Esophagus squamous epithelium (tissue), 5 donors: ENCODE measurements at places on chromosomes 16 and 17.

DNA sequence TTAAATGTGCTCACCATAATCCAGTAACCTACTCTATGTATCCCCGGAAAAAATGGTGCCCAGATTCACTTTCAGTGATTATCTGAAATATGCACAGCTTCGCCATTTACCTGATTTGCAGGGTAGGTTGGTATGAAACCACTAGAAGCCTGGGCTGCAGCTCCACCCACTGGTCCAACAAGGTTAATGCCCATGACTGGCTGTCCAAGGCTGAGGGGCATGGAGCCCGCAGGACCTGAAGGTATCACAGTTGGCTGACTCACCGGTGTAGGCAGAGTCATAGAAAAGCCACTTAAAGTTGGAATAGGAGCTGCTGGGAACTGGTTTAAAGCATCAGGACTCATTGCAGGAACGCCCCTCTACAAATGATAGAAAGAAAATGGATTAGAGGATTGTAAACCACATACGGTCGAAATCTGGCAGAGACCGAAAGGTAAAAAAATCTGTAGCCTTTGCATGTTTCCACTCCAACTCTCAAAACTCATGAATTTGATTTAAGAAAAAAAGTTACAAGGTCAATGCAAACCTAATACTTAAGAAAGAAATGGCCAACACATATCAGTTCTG lies 38.6 kb downstream of the SYNRG start:
- no peak for DNase-seq

- no peak for DNase-seq
These were observed 77.4 kb downstream of the CDH13 start for GRCh38 chr16:82703871-82704768.

GRCh38 chr17:45246861-45247428 lies 14.9 kb downstream of the SPATA32 start:
- DNase-seq: no peak

- no peak for DNase-seq
These were observed 152.2 kb upstream of the TBX2 start for GRCh38 chr17:61247439-61247838.

- no peak for DNase-seq
These were observed 8.9 kb downstream of the ZNF213 start for GRCh38 chr16:3143598-3144320.
